ENCODE measurements at places on chromosomes 16 and 17. TPM values are rescaled to one million over a fixed set of nuclear protein-coding genes. Genes with fewer than 3 reads are reported as not detected.

GRCh38 chr17:75526555-75527270, 1.2 kb downstream of the LLGL2 start:
- DNase-seq = no peak

The IRF8 gene
- 10.6 TPM for total RNA-seq

The MIS12 gene
- total RNA-seq = 11.4 TPM

DNA sequence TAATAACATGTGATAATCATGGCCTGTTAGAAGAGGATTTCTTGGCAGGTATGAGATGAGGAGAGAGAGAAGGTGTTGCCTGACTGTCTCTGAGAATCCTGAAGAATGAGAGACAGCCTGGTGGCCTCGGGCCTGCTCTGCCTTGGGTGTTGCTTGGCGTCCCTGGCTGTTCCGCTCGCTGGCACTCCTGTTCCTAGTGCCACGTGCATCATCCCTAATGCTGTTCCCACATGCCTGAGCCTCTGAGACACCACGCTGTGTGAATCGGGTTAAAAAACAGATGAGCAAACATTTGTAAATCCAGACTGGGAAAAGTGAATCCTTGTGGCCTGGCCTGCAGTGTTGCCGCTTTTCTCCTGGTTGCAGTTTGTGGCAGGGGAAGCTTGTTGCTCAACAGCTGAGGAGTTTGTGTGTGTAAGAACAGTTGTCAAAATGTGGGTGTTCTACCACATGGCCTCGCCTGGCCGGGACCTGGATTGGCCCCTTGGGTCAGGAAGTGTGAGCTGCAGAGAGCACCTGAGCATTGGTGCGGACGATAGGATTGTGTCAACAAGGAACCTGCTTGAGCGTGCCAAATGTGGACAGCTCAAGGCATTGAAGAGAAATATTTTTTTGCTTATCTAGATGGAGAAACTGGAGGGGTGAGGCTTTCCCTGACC, 22.0 kb downstream of the UBN1 start:
- no peak for DNase-seq

The KRTAP2-2 gene
- not detected for total RNA-seq

The BLMH gene
- 10.8 TPM for total RNA-seq

DNA sequence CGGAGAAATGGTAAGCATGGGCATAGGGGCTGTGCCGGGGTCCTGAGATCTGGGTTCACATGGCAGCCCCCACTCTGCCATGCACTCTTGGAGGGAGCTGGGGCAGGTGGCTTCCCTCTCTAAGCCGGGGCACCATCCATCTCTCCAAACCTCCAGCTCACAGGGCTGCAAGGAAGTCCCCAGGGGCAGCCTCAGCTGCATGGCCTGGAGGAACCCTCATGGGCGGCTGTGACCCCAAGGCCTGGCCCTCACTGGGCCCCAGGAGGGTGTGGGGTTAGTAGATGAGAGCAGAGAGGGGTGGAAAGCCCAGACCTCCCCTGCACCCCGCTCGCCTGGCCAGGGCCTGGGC, 2.6 kb downstream of the CTRB2 start:
- DNase-seq = no peak

- DNase-seq = no peak
Observed at GRCh38 chr16:27449434-27450195, 47.6 kb downstream of the IL21R start.

GRCh38 chr17:28335959-28336871, 654 bp downstream of the TNFAIP1 start:
- peak; percentile 89 for DNase-seq

GRCh38 chr16:81276323-81276722, 37.8 kb downstream of the BCO1 start:
- DNase-seq = no peak

DNA sequence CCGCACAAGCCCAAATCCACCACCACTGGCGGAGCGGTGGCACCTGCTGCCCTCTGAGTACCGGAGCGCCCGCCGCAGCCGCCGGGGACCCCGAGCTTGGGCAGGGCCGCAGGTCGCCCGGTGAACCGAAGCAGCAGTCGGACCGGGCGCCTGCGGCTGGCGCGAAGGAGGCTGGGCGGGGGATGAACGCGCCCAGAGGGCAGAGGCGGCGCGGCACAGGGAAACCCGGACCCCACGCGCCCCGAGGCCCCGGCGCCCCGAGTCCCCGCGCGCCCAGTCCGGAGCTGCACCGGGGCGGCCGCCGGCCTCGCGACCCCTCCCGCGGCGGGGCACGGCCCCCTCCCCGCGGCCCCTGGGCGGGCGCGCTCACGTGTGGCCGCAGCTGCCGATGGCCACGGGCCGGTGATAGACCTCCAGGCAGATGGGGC, 393 bp downstream of the RNF166 start:
- DNase-seq = no peak

Measured in right atrium auricular region (tissue), 2 donors.